GM23338 (cell line): ENCODE measurements at places on chromosomes 3 and 15. TPM values are rescaled to one million over a fixed set of nuclear protein-coding genes. Genes with fewer than 3 reads are reported as not detected.

DNA sequence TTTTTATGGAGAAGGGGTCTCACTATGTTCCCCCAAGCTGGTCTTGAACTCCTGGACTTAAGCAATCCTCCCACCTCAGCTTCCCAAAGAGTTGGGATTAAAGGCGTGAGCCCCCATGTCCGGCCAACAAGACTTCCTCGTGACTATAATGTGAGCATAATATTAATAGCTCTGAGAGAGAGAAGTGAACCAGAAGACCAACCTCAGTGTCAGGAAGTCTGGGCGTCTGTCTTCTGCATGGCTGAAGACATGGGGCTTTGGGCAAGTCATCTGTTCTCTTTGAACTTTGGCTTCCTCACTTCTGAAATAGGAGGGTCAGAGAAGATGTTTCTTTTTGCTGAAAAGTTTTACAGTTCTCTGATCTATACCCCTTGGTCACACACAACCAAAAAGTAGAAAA lies 92.1 kb downstream of the SLC49A4 start:
- DNase-seq = no peak
- no peak overlapping the region for H3K27ac ChIP-seq
- peaks cover 16% of the 10 kb centered on the region for H3K4me1 ChIP-seq
- H3K27me3 ChIP-seq = no peaks in the 10 kb centered on the region
- H3K4me3 ChIP-seq = no peak overlapping the region

- H3K4me1 ChIP-seq = no peaks in the 10 kb centered on the region
- no peaks in the 10 kb centered on the region for H3K36me3 ChIP-seq
- no peak overlapping the region for H3K4me3 ChIP-seq
- H3K27me3 ChIP-seq = no peaks in the 10 kb centered on the region
- no peak for DNase-seq
- no peak overlapping the region for H3K27ac ChIP-seq
Observed at GRCh38 chr3:187982142-187982541, 171.8 kb upstream of the LPP start.

GRCh38 chr15:70563561-70564095 lies 199.7 kb downstream of the UACA start:
- DNase-seq = no peak
- H3K27me3 ChIP-seq = no peaks in the 10 kb centered on the region
- no peak overlapping the region for H3K27ac ChIP-seq
- no peaks in the 10 kb centered on the region for H3K36me3 ChIP-seq
- no peak overlapping the region for H3K4me3 ChIP-seq
- no peaks in the 10 kb centered on the region for H3K4me1 ChIP-seq

- H3K36me3 ChIP-seq = no peaks in the 10 kb centered on the region; the same call in none of the 2 replicates
- H3K27ac ChIP-seq = no peak overlapping the region
- H3K4me3 ChIP-seq = no peak overlapping the region
- H3K4me1 ChIP-seq = peaks cover 14% of the 10 kb centered on the region; the same call in 1 of the 2 replicates
- H3K27me3 ChIP-seq = peaks cover 37% of the 10 kb centered on the region
Observed at GRCh38 chr3:194401346-194401745, 2.3 kb upstream of the GP5 start.

DNA sequence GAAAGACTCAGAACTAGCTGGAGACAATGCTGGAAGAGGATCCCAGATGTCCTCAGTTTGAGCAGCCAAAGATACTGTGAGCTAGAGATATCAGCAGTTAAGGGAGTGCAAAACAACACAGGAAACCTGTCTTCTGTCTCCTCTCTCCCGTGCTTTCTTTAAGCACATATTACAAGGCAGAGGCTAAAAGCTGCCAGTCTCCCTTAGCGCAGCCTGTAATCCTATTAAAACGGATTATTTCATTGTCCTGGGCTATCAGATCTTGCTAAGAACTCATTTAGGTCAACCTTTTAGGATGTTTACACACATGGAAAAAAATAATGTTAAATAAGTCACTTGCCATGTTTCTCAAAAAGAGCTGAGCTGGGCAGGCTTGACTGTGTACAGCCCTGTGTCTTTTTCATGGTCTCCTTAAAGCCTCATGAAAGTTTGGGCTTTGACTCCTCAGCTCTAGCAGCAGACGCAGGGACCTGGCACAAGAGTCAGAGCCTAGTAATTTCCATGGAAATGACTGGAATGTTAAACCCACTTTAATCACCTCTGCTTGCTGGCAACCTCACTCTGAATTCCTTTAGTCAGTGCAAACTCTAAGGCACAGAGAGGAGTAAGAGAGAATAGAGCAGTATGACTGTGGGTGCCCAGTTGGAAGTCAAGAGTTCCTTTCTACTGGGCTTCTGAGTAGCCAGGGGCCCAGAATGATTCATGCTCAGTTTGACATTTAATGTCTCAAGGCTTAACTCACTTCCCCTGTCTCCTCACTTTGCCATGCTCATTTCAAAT lies 491.9 kb downstream of the NTRK3 start:
- H3K4me3 ChIP-seq = no peak overlapping the region
- H3K36me3 ChIP-seq = no peaks in the 10 kb centered on the region
- no peaks in the 10 kb centered on the region for H3K4me1 ChIP-seq

The FETUB gene
- total RNA-seq = not detected in 2 replicates

The IMP3 gene
- total RNA-seq = 315 and 319 TPM in 2 replicates

The DUOXA2 gene
- not detected in 2 replicates for total RNA-seq
